Myocyte (in vitro differentiated cells): ENCODE measurements at places on chromosomes 11 and 22. TPM values are rescaled to one million over a fixed set of nuclear protein-coding genes. Genes with fewer than 3 reads are reported as not detected.

The MAPK8IP1 gene
- 10.1 and 10.2 TPM in 2 replicates for total RNA-seq

DNA sequence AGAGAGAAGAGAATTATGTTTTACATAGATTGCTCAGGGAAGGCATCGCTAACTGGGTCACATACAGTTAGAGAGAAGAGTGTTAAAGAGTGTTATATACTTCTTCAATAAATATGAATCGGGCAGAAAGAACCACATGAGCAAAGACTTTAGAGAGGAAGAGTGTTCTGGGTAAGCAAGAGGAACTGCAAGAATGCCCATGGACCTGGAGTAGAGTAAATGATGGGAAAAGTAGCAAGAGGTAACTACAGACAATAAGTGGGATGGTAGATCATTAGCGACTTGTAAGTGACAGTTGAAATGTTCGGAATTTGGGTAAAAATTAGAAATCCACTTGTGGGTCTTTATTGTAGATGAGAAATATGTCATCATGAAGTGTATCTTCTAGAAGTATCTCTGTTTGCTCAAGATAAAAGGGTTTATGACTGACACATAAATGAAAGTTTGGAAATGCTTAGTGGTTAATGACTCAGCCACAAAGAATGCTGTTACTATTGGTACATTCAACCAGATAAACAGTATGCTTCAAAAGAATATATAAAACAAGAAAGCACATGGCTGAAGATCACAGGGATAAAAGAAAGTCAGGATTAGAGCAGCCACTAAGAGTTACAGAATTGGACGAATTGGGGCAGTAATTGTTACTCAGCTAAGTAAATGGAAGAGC is 229.3 kb downstream of the CASP12 start:
- peak; percentile 68 for DNase-seq

- DNase-seq: peak; percentile 71
Measured at GRCh38 chr11:85423316-85423715, 203.8 kb downstream of the DLG2 start.

The TUB gene
- 15.5 and 29.3 TPM in 2 replicates for total RNA-seq

DNA sequence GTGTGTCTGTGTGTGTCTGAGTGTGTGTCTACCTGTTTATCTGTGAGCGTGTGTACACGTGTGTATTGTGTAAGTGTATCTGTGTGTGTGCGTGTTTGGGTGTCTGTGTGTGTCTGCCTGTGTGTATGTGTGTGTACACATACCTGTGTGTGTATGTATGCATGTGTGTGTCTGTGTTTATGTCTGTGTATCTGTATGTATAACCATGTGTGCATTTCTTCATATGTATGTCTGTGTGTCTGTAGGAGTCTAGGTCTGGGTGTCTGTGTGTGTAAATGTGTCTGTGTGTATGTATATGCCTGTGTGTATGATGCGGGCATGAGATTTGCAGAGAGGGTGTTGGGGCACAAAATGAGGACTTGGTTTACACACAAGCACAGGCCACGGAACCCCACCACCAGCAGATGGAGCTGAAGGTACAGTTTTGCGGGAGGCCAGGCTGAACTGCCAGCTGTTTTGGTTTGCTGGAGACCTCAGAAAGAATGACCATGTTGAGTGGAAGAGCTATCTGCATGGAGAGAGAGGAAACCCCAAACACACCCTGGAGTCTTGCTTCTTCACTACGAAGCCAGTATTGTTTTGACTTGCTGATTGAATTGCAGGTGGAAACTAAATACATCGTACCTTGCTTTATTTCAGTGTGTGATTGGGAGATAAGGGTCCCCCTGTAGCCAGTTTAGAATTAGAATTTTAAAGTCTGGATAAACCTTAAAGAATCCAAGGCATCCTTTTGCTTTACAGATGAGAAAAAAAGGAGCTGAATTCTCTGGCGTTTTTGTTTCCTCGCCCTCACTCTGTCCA is 497.2 kb downstream of the NTM start:
- peak; percentile 91 for DNase-seq

DNA sequence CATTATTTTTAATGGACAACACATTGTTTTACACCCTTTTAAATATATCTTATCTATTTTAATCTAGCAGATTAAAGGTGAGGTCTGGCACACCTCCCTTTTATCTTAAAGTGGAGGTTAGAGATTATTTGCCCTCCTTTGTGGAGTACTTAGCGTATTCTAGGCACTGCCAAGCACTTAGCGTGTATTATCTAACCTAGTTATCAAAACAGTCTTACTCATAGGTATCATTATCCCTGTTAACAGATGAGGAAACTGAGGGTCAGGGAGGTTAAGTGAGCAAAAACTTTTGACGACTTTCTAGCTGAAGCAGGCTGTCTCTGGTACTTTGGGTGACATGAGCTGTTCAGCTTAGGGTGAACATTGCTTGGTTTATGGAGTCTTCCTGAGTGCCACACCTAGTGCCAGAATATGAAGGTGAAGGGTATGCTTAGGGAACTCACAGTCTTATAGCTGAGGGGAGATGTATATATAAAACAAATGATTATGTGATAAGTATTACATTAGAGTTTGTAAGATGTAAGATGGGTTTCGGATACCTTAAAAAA is 55.0 kb downstream of the ZNRF3 start:
- no peak for DNase-seq

The PHOX2A gene
- total RNA-seq: not detected in 2 replicates

DNA sequence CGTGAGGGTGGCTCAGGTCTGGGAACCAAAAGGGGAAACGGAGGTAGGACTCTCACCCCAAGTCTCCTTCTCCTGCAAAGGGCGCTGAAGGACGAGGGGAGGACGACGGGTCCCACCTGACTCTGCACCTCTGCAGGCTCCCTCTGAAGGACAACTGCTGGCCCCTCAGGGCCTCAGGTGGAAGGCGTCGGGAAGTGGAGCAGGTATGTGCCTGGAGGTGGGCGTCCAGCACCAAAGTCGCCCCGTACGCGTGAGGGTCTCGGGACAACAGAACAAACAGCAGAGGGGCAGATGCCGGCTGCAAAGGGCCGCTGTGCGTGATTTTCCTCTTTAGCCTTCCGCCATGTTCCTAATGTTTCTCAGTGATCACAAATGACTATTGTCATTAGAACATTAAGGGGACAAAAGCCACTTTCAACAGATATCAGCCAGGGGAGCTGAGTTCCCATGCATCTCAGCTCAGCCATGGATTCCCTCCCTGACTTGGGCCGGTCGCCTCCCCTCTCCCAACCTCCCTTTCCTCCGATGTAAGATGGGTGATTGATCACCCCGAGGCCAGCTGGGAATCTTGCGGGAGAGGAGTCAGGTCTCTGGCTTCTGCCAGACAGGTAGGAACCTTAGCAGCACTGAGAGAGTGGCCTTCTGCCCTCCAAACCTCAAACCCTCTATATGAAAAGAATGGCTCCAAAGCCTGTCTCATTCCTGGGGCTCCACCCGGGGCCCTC is 836 bp downstream of the SLC16A8 start:
- no peak for DNase-seq

DNA sequence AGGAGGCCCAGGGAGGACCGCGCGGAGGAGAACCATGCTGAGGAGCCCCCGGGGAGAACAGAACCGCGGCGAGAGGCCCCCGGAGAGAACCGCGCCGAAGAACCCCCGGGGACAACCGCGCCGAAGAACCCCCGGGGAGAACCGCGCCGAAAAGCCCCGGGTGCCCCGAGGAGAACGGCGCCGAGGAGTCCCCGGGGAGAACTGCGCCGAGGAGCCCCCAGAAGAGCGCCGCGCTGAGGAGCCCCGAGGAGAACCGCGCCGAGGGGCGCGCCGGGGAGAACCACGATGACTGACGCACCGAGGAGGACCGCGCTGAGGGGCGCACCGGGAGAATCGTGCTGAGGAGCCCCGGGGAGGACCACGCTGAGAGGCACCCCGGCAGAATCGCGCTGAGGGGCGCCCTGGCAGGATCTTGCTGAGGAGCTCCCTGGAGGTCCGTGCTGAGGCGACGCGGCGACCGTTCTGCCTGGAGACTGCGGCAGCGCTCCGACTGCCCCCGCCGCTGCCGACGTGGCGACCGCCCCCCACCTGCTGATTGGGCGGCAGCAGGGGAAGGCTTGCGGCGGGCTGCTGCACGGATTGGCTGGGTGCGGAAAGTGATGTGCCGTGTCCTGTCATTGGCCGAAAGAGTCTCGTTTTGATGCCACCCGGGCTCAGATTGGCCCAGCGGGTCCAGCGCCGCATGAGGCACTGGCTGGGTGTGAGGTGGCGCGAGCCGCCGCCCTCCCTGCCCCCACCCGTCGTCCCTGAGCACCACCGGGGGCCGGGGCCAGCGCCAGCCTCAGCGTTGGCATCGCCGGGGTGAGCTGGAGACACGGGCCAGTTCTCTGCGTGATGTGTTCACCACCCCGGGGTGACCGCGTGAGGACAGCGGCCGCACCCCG is at the start of gene KCNQ1OT1:
Gene KCNQ1OT1, minus strand, starts transcription at position 464 of the 884 bp plus-strand sequence.
- DNase-seq: peak; percentile 92

The ARRB1 gene
- total RNA-seq: 17.2 and 23.0 TPM in 2 replicates

DNA sequence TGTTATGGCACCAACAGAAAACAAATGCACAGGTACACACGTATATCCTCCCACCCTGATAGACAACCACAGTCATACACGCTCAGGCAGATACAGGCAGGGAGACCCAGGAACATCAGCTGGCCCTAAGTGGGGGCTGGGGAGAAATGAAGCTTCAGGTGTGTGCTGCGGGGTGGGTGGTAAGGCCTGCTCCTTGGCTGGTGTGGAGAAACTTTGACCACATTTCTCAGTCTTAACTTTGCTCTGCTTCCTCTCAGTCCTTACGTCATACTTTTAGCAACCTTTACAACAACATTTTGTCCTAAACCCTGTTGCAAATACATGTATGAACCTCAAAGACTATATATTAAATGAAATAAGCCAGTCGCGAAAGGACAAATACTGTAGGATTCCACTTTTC is 6.7 kb upstream of the ANAPC15 start:
- DNase-seq: no peak

DNA sequence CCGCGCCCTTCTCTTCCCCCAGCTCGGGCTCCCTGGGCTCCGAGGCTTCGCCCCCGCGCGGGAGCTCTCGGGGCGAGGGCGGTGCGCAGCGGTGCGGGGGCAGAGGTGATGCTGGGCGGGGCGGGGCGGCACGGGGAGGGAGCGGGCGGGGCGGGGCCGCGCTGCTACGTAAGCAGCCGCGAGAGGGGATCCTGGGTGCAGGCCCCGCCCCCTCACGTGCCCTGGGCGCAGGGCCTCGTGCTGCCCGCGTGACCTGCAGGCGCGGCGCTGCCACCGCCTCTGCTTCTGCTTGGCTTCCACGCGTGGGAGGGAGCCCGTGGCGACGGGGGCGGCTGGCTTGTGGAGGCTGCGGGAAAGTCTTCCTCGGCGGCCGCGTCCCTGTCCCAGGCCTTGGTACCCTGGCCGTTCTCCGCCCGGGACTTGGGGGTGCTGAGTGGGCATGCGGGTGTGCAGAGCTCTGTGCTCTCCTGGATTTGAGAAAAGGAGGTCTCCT is 132.6 kb upstream of the HSD17B12 start:
- no peak for DNase-seq

- peak; percentile 18 for DNase-seq
Measured at GRCh38 chr11:14969901-14970323, 2.2 kb downstream of the CALCA start.

DNA sequence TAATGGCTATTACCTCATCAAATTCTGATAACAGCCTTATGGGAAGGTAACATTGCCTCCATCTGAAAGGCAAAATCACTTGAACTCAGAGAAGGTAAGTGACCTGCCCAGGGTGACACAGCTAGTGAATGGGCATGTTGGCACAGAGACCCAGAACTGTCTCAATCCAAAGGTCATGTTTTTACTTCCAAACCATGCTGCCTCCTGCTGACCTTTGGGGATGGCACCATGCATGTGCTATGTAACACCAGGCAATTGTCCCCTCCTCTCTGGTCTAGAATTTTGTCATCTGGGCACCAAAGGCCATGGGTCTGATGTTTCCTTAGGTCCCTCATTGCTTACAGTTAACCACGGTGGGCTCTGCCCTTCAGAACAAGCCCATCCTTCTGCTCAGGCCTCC is 417.4 kb downstream of the SOX6 start:
- no peak for DNase-seq

- no peak for DNase-seq
Measured at GRCh38 chr11:6127881-6128280, 20.4 kb downstream of the OR56B4 start.

- peak; percentile 17 for DNase-seq
Measured at GRCh38 chr11:79263001-79263400, 177.8 kb downstream of the TENM4 start.

DNA sequence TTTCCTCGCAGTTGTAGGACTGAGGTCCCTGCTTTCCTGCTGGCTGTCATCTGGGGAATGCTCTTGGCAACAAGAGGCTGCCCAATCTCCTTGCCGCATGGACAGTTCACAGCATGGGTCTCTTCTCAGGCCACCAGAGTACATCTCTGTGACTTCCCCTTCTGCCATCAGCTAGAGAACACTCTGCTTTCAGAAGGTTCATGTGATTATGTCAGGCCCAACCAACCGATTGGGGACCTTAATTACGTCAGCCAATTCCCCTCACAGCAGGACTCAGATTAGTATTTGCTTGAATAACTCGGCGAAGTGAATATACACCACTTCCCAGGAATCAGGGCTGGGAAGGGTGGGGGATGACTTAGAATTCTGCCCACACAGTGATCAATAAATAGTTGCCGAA is 61.9 kb upstream of the CSNK2A3 start:
- DNase-seq: no peak

GRCh38 chr11:95364324-95365295 is 133.6 kb upstream of the SESN3 start:
- DNase-seq: no peak

The SLC22A6 gene
- not detected in 2 replicates for total RNA-seq

The KLHL35 gene
- total RNA-seq: 2.6 and 4.6 TPM in 2 replicates

The TIMM10 gene
- 24.0 and 31.2 TPM in 2 replicates for total RNA-seq

The MFRP gene
- 0.05 and 0.31 TPM in 2 replicates for total RNA-seq

GRCh38 chr11:119795690-119796089 is 66.7 kb upstream of the NECTIN1 start:
- no peak for DNase-seq

The RBMXL2 gene
- not detected in 2 replicates for total RNA-seq

GRCh38 chr11:103659206-103659618 is 377.2 kb upstream of the DDI1 start:
- DNase-seq: peak; percentile 36

The ARHGAP8 gene
- total RNA-seq: 0.13 and 1.9 TPM in 2 replicates

GRCh38 chr11:125926682-125927081 is 19.2 kb upstream of the VSIG10L2 start:
- DNase-seq: no peak
